H4 (cell line): ENCODE measurements at places on chromosomes 2 and 18. TPM values are rescaled to one million over a fixed set of nuclear protein-coding genes. Genes with fewer than 3 reads are reported as not detected.

DNA sequence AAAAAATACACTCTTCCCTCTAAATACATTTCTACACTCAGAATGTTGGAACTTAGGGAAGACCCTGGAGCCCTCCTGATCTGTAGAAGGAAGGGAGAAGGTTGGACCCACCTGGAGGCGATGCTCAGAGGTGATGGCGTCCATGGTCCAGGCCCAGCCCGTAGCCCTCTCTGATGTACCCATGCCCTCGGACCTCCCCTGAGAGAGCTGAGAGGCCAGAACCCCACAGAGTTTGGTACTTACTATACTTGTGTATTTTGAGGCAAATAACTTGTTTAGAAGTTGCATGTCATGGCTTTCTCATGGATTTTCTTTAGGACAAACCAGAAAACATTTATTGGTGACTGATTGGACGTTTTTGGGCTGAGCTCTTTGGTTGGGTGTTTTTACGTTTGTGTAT is 10.5 kb downstream of the CTDP1 start:
- no peak for DNase-seq

DNA sequence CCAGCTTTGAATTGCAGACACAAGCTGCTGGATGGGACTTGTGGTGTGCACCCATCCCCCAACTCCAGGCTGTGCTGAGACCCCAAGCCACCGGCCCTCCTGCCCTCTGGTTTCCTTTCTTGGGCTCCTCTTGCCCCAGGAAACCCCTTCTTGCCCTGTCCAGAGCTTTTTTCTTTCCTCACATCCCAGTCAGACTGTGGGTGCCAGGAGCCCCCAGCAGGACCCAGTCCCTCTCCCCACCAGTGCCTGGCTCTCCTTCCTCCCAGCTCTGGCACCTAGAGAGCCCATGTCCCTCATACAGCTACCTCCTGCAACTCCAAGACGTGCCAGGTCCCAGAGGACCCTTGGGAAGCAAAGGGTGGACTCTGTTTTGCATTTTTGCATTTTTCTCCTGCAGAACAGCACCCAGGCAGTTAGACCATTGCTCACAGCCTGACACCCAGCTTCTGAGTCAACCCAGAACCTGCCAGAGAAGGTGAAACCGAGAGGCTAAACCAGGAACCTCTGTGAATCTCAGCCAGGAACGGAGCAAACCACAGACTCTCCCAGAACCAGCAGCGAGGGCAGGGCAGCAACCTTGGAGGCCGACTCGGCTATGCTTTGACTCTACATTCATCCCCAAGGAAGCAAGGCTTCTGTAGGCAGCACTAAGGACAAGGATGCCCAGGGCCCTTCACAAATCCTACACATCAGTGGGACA is 221.1 kb downstream of the ANAPC1 start:
- DNase-seq = no peak

- DNase-seq = no peak
Measured at GRCh38 chr2:196277002-196277401, 105.6 kb upstream of the STK17B start.

GRCh38 chr2:110777531-110778311 is 45.3 kb downstream of the ACOXL start:
- DNase-seq = no peak

DNA sequence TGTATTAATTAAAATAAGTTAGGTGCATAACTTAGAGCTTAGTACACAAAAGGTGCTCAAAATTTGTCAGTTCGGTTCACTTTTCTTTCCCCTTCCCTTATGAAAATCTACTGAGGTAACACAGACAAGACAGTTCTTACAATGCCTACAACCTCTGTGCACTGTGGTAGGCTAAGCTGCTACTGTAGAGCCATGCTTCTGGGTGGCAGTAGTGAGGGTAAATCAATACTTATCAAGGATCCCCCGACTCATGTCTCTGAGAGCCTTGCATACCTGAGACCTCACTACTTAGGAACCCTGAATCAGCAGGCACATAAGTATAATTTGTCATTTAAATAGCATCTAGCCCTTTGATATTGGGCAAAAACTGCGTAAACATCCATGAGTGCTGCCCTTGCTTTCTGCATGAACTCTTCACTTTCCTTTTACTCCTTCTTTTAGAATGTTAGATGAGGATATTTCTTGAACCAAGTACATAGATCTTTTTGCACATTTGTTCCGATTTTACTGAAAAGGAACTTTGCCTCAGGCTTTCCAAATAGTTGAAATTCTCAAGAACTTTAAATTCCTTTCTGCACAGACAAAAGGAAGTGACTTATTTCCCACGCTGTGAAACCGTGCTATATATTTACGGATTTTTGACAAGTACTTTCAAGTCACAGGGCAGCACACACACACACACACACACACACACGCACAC is 234.4 kb downstream of the TRIB2 start:
- no peak for DNase-seq

GRCh38 chr2:23427976-23428375 is 43.0 kb downstream of the KLHL29 start:
- DNase-seq = no peak

GRCh38 chr18:55264108-55264507 is 304.8 kb upstream of the CCDC68 start:
- DNase-seq = no peak

DNA sequence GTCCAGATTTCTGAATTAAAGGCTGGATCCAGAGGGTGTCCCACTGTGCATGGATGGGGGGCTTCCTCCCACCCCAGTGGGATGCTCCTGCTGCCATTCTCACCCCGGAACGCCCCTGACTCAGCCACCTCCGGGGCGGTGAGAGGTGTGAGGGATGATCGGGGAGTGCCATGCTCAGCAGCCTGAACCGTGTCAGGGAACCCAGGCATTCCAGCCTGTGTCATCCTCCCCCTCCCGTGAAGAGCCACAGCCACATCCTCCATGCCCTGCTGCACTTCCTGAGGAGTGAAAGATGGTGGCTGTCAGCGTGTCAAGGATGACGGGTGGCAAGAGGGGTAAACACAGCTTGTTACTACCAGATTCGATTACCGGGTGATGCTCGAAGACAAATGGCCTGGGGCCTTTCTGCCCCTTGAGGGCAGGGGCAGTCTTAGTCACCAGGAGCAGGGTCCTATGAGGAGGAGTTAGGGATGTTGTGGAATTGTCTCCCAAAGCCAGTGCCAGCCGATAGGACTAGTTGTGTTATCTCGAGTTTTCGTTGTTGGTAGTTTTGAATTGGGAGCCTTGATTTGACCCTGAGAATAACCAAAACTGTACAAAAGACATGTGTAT is 80.8 kb downstream of the TCF7L1 start:
- no peak for DNase-seq

DNA sequence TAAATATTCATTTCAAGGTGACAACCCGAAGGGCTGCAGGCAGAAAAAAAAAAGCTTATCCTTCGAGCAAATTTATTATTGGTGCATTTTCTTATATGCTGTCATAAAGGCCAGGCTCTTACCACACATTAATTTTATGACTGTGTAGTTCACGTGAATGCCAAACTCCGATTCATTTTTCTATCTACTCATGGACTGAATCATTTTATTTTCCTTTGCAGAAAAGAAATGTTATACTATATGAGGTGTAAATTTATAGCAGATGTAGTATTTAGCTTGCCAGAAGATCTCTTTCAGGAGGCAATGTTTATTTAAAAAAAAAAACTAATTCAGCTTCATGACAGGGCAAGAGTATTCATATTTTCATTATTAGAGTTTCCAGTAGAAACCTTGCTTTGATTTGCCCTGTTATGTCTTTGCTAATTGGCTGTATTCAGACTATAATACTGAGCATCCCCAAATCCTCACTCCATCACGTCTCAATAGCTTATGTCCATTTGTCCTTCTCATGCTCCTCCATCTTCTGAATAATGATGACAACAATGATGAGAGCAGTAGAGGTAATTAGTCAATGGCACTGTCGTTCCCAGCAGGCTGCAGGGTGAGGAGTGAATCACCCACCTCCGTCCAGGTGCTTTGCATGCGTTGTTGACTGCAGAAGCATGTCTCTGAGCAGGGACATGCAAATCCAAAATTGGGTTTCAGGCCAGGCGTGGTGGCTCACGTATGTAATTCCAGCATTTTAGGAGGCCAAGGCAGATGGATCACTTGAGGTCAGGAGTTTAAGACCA is 101.1 kb upstream of the RAB12 start:
- DNase-seq = no peak

DNA sequence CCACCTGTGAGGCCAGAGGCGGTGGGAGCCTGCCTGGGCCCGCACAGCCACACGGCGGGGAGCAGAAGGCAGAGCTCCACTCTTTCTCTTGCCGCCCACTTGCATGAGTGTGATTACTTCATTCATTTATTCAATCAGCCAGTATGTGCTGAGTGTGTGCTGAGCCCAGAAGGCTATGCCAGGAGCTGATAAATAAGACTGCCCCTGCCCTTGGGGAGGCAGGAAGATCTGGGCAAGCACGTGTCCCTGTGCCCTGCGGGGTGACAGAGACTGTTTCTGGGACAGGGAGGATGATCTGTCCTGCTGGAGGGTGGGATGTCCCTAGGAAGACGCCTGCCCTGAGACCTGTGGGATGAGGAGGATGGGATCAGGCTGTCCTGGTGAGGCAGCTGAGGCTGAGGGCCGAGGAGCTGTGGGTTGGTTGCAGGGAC is 250.8 kb downstream of the DYSF start:
- no peak for DNase-seq

GRCh38 chr2:226463154-226463553 is 336.5 kb downstream of the IRS1 start:
- DNase-seq = no peak

The PLA2R1 gene
- 0.06 TPM in 1 of 2 replicates, not detected in the other for total RNA-seq

The ADD2 gene
- 16.3 and 24.3 TPM in 2 replicates for total RNA-seq

The CKAP2L gene
- 15.7 and 15.8 TPM in 2 replicates for total RNA-seq

The LYG1 gene
- total RNA-seq = 0.12 and 0.15 TPM in 2 replicates
